ENCODE measurements at places on chromosomes 2 and 18.
A peak's percentile ranks its signal among the peaks of the same experiment; 100 is the strongest.

DNA sequence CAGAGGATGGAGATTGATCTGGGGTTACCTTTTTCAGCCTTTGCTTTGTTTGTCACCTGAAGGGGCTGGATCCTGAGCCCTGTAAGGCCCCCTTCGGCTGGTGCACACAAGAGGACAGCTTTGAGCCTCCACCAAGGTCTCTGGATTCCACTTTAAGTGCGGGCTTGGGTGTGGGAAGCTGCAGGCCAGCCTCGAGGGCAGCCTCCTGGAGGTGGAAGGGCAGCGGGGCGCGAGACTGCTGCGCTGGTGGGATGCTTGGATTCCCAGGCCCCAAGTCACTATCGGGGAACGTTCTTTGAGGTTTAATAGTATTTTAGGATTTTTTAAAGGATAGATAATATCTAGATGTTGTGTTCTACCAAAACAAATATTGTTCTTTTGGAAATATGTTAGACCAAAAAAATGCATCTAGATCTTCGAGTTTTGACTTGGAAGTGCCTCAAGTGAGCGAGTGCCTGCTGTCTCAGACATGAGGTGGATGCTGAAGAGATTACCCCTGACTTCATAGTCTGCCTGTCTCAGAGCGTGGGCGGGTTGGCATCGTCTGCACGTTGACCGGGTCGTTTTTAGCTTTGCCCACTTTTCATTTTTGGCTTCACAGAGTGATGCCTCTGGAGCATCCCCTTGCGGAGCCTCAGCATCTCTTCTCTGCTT, 113.8 kb downstream of the AGAP1 start:
- DNase-seq, result no peak

- DNase-seq, result no peak
Observed at GRCh38 chr18:68449292-68449691, 265.6 kb downstream of the TMX3 start.

- DNase-seq, result no peak
Observed at GRCh38 chr2:139438478-139438877, 658.3 kb upstream of the NXPH2 start.

DNA sequence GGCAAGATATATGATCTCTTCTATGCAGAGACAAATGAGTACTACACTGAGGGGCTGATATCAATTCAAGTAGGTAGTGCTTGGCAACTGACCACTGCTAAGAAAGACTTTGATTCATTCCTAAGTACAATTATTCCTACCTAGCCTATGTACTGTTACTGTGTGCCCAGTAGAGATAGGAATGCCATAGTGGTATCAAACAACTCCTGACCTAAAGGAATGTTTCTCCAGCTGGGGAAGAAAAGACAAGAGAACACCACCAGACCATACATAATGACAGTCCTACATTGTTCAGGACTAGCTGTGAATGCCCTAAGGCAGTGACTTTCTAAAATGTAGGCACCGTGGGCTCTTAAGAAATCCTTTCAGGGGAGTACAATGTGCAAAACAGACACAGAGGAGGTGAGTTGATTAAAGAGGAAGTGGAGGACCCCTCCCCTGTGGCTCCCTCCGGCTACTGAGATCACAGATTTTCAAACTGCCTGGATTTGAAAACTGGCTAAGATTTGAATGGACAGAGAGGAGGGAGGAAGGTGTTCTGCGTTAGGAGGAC, 89.1 kb downstream of the ANTXR1 start:
- no peak for DNase-seq

DNA sequence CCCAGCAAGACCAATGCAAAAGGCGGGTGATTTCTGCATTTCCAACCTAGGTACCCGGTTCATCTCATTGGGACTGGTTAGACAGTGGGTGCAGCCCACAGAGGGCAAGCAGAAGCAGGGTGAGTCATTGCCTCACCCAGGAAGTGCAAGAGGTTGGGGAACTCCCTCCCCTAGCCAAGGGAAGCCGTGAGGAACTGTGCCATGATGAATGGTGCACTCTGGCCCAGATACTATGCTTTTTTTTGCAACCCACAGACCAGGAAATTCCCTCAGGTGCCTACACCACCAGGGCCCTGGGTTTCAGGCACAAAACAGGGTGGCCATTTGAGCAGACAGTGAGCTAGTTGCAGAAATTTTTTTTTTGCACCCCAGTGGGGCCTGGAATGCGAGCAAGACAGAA, 662.6 kb upstream of the ACVR2A start:
- no peak for DNase-seq

- DNase-seq, result peak; percentile 80
Observed at GRCh38 chr18:59900222-59901128, 679 bp downstream of the PMAIP1 start.

DNA sequence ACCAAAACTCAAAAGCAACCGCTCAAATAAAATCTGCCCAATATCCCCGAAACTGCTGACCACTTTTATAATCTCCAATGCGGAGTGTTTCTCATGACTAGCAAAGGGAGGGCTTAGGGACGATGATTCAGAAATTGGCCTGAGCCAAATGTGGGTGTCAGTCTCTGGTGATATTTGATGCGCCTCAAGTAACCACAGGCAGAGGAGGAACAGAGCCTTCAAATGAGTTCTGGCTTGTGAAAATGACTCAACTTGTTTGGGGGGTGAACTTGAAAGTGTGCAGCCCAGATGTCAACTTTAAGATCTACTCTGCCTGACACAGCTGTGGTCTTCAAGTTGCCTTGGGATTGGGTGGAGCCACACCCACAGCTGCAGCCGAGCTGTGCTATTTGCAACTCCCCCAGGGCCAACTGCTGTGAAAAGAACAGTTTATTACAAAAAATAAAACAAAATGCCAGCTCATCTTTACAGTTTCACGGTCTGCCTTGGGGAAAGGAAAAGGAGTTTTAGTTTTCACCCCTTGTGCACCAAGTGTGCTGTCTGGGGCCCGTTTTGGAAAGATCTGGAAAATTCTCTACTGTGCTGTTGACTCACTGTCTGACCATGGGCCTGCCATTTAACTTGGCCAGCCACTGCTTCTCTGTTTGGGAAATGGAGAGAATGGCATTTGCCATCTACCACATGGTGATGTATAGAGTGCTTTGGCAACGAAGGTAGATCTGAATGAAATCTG, 222.1 kb downstream of the MTX2 start:
- peak; percentile 80 for DNase-seq

- DNase-seq, result no peak
Observed at GRCh38 chr2:84886791-84887190, 5.9 kb upstream of the TRABD2A start.

- no peak for DNase-seq
Observed at GRCh38 chr18:76134628-76135027, 360.4 kb downstream of the ZNF516 start.

DNA sequence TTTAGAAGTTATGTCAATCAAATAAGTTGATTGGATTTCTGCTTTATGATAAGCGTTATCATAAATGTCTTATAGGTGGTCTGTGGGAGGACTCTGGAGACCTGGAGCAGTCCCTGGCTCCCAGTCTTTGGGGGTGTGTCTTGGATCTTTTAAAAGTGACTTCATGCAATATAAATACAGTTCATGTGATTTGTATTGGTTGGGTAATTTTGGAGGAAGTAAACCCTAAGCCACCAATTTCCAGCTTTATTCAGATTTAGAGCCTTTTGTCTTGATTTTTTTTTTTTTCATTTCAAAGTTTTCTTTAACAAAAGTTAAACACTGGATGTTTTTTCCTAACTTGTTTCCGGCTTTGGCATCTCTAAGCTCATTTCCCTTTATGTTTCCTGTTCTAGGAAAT, 68.8 kb downstream of the MAP4K4 start:
- no peak for DNase-seq

- DNase-seq, result peak; percentile 12
Observed at GRCh38 chr2:27049422-27050280, 1.8 kb upstream of the AGBL5 start.

DNA sequence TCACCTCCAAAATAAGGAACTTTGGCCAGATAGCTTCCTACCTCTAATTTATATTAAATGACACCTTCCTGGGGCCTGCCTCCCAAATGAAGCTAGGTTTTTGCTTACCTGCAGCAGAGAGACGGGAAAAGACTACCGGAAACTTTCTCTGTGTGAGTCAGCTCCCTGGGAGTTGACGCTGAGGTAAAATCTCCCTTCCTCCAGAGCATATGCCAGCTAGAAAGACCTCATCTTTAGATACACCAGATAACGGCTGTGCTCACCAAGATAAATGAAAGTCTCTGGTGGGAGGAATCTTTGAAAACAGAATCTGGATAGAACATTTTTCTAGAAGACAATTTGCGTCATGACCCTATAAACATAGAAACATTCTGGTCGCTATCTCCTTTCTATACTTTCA, 99.7 kb upstream of the RFX8 start:
- DNase-seq, result no peak

DNA sequence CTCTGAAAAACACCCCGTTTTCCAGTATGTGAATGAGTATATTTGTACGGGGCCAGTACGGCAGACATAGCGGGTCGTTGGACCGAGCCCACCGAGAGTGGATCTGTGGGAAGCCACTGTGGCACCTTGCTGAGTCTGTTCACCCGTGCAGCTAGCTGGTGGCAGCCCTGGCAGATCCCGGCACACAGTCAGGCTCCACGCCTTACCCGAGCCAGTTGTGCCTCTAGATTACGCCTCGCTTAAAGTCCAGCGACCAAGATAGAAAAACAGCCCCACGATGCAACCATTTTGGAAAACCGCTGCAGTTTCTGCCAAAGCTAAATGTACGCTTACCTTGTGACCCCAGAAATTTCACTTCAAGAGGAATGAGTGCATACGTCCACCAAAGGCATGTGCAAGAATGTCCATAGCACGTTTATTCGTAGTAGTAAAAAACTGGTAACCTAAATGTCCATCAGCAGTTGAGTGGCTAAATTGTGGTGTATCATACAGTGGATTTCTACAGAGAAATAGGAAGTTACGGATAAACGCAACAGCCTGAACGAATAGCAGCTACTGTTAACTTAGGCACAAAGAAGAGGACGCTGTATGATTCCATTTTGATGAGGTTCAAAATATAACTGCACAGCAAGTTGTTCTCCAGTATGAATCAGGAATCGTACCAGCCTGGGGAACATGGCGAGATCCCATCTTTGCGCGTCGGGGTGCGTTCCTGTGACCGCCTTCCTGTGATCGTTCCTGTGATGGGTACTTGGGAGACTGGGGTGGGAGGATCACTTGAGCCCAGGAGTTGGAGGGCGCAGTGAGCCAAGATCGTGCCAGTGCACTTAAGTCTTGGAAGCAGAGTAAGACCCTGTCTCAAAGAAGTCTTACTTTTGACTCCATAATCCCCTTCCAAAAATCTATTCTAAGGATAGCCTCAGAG, 688 bp upstream of the WDR33 start:
- no peak for DNase-seq

GRCh38 chr2:129759472-129760010, 219.9 kb upstream of the RAB6C start:
- DNase-seq, result no peak

DNA sequence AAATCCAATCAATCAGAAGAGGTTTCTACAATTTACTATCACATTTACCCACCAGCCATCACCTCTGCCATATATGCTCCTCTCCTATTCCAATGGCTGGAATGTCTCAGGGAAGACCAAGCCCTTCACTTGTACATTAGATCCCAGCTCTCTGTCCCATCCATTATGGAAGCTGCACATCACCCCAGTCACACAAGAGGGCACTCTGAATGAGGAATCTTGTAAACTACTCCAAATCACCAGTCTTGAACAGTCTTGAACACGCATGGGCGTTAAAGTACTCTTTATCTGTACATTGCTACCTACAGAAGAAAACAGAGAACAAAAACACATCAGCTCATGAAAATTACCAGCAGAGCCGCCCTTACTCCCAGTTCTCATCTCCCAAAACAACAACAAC, 38.7 kb downstream of the ZC3H8 start:
- no peak for DNase-seq

GRCh38 chr2:170766693-170767092, 3.5 kb upstream of the ERICH2 start:
- DNase-seq, result peak; percentile 30

DNA sequence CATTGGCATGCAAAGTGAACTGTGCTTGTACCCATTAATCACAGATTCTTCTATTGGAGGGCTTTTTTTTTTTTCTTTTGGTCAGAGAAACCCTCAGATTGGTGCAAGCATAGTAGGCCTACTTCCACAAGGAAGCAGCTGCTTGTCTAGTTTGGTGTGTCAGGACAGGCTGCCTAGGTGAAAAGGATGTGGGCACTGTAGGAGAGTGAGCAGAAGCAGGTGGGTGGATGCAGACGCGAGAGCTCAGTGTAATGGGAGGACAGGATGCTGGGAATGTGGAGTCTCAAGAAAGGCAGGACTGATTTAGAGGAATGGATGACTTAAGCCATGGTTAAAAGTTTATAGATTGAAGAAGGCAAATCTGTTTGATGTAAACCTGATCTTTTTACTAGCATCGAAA, 3.1 kb downstream of the ELP2 start:
- no peak for DNase-seq

Data from eye (tissue), 1 donor.